SK-N-DZ (cell line): ENCODE measurements at places on chromosomes 1 and 21.

- no peak for DNase-seq
Observed at GRCh38 chr1:206586501-206587445, 25.5 kb downstream of the EIF2D start.

DNA sequence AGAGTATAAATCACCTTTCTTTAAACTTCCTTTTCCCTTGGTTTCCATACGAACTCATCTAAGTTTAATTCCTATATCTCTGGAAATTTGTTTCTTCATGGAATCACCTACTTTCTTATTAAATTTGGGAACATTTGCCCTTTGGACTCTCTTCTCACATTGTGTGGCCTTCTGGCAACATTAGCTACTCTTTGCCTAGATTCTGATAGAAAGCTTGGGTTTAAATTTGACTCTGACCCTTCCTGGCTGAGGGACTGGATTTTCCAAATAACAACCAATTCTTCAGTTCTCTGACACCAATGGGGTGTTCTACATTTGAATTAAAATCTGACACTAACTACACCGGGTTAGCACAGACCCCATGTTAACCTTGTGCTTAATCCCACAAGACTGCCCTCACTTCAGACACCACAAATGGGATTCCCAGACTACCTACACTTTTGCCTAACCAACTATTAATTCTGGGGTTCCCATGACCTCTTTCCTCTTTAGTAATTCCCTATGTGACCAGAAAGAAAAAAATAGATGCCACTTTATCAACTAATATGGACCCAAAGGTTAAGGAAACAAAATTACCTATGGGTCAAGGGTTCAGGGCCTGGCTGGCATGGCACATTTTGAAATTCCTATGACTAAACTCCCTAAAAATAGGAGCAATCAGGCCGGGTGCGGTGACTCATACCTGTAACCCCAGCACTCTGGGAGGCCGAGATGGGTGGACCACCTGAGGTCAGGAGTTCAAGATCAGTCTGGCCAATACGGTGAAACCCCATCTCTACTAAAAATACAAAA lies 9.7 kb upstream of the THEM4 start:
- no peak for DNase-seq

DNA sequence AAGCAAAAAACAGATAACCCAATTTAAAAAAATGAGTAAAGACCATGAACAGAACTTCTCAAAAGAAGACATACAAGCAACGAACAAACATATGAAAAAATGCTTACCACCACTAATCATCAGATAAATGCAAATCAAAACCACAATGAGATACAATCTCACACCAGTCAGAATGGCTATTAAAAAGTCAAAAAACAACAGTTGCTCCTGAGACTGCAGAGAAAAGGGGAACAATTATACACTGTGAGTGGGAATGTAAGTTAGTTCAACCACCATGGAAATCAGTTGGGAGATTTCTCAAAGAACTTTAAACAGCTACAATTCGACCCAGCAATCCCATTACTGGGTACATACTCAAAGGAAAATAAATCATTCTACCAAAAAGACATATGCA lies 131.6 kb downstream of the PTGER3 start:
- DNase-seq, result no peak

DNA sequence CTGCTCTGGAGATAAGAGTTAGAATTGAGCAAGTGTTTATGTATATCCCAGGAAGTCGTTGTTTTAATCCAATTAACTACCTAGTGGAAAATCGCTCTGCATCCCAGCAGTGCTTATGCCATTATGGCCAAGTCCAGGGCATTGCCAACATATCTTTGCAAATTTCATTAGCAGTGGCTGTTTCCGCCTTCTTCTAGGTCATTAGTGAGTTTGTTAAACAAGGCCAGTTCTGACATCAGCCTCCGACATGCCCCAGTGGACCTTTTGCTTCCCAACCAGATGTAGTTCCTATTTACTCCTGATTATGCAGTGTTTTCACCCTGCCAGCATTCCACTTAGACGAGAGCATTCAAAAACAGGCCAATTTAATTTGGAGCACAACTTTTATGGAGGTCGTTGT lies 106.8 kb upstream of the FAM78B start:
- no peak for DNase-seq

- no peak for DNase-seq
Observed at GRCh38 chr1:46342084-46342656, 1.6 kb downstream of the NSUN4 start.

DNA sequence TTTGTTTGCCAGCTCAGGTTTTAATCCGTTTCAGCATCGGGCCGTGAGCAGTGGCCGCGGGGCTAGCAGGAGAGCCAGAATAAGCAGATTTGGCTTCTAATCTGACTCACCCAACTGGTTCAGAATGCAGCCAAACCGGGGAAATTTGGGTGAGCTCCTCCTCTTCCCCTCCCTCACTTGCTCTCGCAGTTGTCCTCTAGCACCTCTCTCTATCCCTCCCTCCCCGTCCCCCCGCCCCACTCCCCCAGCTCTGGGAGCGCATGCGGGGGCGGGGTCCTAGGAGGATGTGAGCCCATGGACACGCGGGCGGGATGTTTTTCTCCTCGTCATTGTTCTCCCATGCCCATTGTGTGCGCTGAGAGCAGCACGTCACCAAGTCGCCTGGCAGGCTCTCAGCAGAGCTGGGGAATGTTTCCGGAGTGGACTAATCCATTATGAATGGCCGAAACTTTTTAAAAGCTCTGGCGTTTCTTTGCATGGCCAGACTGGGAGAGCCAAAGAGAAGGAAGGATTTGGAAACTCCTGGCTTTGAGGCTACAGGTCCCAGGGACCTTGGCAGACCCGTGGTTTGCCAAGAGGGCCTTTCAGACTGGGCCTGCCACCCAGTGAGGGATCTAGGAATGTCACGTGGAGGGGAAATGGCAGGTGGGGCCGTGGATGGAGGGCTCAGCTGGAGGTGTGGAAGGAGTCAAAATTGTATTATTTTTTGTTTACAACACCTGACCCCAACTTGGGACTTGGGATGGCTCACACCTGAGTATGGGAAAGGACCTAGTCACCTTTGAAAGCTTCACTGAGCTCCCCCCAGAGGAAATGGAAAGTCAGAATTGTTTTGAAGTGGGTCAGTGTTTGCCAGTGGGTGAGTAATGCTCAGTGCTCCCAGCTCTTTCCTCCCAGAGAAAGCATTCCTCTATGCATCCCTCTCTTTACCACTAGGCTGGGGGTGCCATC lies 39.2 kb downstream of the CDK18 start:
- DNase-seq, result peak; percentile 32

DNA sequence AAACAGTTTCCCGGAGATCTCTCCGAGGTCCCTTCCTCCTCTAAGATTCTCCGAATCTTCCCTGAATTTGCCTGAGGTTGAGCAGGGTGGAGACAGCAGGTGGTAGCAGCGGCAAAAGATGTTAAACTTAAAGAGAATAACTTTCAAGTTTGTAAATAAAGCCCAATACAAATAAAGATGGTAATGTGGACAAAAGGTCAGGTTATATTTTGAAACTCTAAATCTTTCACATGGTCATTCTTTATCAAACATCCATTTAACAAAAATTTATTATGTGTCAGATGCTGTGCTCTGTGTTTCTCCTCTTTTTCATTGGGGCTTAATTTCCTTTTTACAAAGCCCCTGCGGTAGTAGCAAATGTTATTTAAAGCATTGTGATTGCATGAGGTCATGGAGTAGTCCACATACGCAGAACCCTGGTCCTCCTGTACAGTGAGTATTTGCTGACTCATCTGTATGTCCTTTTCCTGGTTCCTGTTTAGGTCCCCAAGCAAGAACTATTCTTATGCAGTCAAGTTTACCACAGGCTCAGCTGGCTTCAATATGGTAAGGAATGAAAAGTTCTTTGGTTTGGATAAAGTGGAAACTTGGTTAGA lies 119.2 kb downstream of the ITSN1 start:
- DNase-seq, result no peak

DNA sequence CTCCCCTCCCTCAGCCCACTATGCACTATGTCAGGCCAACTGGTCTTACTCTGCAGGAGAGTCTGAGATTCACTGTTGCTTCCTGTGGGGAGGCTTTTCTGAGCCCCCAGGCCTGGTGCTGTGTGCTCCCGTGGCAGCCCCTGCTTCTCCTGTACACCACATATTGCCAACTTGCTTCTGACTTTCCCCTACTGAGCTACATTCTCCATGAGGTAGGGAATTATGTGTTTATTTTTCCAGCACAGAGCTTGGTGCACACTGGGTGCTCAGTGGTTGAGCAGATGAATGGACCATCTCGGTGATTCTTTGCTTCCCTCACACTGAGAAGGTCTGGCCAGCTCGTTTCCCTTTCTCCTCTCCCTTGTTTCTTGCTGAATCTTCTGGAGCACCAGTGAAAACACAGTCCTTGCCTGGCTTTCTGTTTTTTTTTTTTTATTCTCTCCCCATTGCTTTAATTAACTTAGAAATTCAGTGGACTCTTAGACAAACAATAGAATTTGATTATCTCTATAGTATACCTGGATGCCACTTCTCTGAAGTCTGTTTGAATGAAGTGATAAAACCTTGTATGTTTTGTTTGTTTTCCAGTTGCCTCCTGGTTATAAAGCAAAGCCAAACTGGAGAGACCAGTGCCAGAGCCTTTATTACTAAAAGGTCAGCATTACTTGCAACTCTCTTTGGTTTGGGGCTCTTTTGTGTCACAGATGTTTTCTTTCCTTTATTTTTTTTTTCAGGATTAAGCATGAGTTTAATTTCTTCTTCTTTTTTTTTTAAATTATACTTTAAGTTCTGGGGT lies 50.3 kb upstream of the CNIH3 start:
- DNase-seq, result no peak

DNA sequence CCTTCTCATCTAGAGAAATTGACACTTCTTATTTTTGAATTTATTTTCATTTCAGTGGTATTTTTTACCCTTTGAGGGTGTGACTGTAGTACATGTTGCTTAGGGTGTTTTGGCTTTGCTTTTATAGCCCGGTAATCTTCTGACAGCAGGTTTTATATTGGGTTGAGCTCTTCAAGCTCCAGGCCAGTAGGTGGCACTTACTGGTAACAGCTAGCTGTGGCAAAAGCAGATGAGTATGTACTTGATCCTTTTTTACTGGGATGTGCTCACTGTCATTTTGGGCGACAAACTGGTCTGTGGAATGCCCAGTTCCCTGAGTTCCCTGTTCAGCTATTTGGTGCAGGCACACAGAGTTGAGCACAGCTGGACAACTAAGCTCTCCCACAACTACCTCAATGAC lies 916.2 kb upstream of the B3GALT2 start:
- no peak for DNase-seq

DNA sequence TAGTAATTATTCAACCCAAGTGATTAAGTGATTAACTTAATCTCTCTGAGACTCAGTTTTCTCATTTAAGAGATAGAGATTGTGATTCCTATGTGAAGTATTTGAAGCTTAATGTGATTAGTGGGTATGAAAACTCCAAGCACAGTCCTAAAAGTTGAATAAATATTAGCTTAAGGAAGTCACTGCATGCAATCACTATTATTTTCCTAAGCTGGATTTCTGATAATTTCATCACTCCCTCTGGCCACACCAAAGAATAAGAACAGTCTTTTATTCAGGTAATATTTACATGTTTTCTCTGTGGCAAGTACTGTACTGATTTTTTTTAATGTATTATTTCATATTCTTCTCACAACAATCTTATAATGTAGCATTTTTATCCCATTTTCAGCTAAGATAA lies 31.1 kb downstream of the CD55 start:
- no peak for DNase-seq

- no peak for DNase-seq
Observed at GRCh38 chr1:224666913-224667312, 50.8 kb downstream of the CNIH3 start.

GRCh38 chr1:14949270-14949835 lies 204.2 kb upstream of the TMEM51 start:
- DNase-seq, result no peak

DNA sequence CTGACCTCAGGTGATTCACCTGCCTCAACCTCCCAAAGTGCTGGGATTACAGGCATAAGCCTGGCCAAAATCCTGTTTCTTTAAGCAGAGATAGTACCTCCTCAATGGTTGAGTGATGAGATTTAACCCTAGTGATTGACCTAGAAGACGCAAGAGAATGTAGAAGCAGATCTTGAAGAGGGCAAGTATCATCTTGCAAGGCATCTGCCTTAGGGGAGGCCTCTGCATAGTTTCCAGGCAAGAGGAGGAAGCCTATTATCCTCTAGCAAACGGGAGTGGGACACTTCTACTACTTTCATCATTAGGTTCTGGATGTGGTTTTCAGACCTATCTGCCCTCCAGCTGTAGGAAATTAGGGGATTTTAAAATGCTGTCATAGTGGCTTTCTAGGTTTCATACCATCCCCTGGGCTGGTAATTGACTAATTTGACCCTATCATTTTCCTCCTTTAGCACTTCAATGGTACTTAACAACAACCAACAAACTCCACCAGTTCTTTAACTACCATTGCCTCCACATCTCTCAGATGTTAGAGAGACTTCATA lies 10.0 kb upstream of the TRIM62 start:
- no peak for DNase-seq

DNA sequence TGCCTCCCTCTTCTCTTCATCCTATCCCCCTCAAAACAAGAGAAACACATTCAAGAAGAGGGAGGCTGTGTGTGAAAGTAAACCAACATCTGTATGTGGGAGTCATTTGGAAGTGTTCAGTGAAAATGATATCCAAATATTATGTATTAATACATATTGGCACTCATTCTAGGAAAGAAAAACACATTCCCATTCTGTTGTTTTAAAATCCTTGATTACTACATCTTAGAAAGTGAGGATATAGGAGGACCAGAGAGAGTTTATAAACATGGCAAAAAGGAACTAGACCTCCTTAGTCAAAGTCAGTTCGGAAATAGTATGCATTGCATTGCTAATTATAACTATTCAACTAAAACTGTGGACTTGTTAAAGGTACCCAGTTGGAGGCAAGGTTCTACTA lies 786.6 kb downstream of the ADGRL2 start:
- no peak for DNase-seq

- no peak for DNase-seq
Observed at GRCh38 chr1:82317671-82318070, 516.9 kb downstream of the ADGRL2 start.

- DNase-seq, result no peak
Observed at GRCh38 chr1:41440321-41441085, 44.0 kb downstream of the EDN2 start.

DNA sequence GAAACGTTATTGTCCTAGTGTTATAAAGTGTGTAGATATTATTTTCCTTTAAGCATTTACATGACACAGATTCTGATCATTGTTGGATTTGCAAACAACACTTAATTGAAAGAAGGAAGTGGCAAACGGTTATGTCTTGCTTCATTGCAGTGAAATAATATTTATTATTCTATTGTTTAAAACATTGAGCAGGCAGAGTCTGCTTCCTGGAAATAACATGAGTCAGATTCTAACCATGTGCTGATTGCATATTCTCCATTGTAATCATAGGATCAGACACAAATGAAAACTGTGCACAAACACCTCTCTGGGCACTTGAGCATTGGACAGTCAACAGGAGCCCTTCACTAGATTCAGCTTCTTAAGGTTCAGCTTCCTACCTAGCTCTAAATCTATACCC lies 46.8 kb upstream of the USP25 start:
- no peak for DNase-seq

GRCh38 chr1:53460666-53461322 lies 1.6 kb downstream of the DMRTB1 start:
- DNase-seq, result no peak
